ENCODE measurements at places on chromosomes 4 and X.

- no peak for DNase-seq
Measured at GRCh38 chr4:5940470-5941203, 47.8 kb upstream of the CRMP1 start.

DNA sequence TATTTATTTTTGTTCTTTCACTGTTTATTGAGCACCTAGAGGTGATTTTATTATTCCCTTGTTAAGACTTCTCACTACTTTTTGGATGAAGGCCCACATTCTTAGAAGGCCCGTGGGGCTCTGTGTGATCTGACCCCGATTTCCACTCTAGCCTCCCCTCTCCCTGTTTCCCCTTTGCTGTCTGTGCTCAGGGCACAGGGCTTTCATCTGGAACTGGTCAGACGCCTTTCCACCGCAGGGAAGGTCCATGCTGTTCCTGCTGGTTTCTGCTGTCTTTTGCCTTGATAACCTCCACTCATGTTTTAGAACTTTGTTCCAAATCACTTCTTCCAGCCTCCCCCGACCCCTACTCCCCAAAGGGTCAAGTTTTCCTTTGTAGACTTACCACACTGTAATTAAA lies 31.3 kb upstream of the ANAPC4 start:
- no peak for DNase-seq

DNA sequence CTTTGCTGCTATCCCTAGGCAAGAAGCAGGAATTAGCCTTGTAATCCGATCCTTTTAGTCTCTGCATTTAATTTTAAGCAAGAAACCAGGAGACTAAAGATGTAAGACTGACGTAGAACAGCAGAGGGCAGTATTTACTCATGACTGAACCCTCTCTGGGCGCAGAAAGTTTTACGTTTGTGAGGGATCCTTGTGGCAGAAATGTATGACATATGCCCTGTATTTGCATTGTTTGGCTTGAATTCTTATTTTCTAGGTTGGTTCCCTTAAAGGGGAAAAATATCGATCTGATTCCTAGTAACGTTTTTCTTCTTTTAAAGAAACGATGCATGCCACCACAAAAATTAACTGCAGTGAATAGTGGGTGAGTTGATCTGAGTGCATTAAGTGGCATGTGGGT lies 1.3 kb upstream of the FAT4 start:
- peak; percentile 79 for DNase-seq

DNA sequence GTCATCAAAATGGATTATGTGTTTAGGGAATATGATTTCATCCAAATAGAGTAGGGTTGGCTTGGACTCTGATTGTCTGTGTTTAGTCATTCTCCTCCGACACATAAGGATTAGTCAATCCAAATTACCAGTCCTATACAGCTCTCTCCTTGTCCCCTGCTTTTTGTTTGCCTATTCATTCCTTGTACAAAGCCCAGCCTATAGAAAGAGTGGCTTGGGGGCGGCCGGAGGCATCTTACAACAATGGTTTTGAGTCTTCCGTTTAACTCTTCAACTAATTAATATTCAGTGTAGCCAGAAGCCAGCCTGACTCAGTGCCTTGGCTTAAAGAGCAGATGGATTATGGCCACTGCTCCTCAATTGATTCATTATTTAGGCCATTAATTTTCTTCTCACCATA lies 796.6 kb upstream of the POU3F4 start:
- no peak for DNase-seq

DNA sequence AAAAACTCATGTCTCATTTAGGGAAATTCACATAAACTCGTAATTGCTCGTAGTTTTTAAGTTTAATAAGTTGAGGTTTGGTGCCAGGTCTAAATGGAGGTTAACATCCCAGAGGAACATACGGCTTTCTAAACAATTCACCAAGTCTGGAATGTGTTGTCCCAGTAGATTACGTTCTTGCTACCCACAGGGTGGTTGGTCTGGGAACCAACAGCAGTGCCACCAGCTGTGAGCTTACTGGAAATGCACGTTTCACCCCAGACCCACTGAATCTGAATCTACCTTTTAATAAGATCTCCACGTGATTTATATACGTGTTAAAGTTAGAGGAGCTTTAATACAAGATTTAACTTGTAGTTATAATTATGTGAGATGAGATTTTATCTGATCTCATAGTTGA lies 134.3 kb downstream of the BMPR1B start:
- DNase-seq: no peak

- peak; percentile 4 for DNase-seq
Measured at GRCh38 chr4:185424905-185425646, 688 bp downstream of the UFSP2 start.

- DNase-seq: no peak
Measured at GRCh38 chr4:153137677-153138630, 66.3 kb upstream of the TRIM2 start.

DNA sequence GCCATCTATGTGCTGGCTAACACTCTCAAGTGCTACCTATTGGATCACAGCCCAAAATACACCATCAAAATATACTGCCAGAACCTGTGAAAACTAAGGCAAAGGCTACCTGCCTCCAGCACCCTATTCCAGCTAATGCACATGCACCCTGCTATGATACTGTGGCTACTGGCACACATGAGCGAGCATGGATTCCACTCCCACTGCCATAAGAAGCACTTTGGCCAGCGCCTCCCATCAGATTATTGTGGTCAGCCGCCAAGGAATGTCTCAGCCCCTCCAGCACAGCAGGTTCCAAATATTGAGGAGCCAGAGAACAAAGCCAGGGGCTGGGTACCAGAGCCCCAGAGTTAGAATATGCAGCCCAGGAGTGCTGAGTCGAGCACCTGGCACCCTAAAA lies 32.5 kb upstream of the TMPRSS11F start:
- no peak for DNase-seq

- no peak for DNase-seq
Measured at GRCh38 chr4:151266497-151266896, 10.5 kb upstream of the PRSS48 start.

DNA sequence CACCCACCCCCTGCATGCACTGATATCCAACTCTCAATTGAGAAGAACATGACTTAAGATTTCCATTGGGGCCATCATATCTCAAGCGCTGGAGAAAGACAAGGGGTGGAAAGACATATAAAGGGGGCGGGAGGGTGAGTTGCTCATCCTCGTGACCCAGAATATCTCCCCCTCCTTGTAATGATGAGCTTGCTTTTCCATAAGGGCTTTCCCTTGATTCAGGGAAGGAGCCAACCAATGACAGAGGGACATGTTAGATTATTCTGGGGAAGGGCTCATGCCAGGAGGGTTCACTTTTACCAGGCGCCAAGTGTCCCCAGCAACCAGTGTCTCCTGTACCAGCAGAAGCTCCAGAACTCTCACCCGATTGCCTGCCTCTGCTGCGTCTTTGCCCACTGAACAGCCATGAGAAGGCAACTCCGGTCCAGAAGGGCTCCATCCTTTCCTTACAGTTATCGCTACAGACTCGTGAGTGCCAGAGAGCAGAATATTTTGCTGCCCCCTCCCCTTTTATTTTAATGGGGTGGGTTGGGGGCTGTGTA lies at the start of gene ATP1B4:
Gene ATP1B4 (plus strand): TSS at position 326 of the 542 bp plus-strand sequence. CDS start 80 bp downstream, at position 406.
- DNase-seq: no peak

- no peak for DNase-seq
Measured at GRCh38 chr4:52157641-52158316, 106.7 kb downstream of the SPATA18 start.

DNA sequence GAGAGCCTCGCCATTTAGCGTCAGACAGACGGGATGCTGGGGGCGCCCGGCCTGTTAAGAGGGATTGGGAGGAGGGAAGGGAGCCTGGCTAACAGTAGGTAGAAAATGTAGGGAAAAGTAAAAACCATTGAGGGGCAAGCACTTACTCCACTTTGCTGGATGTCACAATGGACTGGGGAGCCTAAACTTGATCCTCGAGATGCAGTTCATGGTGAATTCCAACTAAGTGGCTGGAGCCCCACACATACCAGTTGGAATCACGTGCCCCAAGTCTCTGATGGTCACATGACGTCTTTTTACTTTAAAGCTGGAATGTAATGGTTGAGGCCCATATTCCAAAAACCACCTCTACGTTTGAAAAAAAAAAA lies 1.5 kb downstream of the PLS3 start:
- DNase-seq: no peak

DNA sequence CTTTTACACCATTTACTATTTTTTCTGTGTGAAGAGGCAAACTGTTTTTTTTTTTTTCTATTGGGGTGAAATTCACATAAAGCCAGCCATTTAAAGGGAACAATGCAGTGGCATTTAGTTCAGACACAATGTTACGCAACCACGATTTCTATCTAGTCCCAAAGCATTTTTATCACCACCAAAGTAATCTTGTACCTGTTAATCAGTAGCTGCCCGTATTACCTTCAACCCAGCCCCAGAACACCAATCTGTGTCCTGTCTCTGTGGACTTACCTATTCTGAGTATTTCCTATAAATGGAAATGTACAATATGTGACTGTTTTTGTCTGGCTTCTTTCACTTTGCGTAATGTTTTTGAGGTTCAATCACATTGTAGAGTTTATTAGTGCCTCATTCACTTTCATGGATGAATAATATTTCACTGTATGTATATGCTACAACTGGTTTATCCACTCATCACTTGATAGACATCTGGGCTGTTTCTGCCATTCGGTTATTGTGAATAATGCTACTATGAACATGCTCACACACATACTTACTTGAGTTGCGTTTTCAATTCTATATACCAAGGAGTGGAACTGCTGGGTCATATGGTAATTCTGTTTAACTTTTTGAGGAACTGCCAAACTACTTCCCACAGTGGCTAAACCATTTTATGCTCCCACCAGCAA lies 116.2 kb downstream of the CDS1 start:
- no peak for DNase-seq

DNA sequence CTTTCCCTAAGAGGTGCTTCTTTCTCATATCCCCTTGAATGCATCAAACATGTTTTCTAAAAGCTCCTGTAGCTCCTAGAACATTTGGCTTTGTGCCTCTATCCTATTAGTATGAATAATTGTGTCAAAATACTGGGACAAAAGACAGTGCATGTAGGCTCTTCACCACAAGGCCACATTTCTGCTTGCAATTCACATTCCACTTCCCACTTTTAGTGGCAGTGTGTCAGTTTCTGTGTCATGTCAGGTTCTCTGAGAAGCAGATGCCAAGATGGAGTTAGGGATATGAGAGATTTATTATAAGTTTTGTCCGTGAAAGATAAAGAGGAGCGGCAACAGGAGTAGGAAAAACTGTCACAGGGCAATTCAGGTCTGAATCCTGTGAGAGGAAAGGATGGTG lies 61.3 kb upstream of the GPRIN3 start:
- no peak for DNase-seq

GRCh38 chrX:43557792-43558191 lies 98.3 kb upstream of the MAOA start:
- DNase-seq: peak; percentile 10

DNA sequence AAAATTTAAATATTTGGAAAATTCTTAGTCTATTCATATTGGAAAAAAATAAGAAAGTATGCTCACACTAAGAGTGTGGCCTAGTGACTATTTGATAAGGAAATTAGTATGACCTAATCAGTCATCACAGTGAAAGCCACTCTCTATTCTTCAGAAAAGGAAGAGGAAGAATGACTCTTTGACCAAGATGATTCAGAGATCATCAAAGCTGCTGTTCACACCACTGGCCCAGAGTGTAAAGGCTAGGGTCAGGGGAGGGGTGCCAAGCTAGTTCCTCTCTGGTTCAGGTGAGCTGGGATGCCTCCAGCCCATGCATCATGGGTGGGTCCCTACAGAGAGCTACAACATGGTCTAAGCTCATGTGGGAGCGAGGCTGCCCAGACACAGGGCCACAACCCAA lies 396.9 kb upstream of the NDST3 start:
- no peak for DNase-seq

DNA sequence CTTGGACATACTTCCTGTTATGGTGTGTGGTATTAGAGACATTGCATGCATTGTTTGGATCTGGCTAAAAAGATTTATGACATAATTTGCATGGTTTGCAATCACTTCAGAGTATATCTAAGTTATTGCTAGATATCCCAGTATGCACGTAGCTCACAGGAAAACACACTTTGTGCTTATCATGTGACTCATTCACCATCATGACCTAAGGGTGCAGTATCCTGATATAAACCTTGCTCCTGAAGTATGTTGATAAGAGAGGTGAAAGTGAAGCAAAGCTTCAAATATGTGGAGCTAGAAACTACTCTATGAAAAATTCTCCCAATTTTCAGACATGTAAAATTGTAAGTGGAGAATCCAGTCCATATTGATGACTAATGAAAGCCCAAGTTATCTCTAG lies 46.9 kb upstream of the GRXCR1 start:
- no peak for DNase-seq

DNA sequence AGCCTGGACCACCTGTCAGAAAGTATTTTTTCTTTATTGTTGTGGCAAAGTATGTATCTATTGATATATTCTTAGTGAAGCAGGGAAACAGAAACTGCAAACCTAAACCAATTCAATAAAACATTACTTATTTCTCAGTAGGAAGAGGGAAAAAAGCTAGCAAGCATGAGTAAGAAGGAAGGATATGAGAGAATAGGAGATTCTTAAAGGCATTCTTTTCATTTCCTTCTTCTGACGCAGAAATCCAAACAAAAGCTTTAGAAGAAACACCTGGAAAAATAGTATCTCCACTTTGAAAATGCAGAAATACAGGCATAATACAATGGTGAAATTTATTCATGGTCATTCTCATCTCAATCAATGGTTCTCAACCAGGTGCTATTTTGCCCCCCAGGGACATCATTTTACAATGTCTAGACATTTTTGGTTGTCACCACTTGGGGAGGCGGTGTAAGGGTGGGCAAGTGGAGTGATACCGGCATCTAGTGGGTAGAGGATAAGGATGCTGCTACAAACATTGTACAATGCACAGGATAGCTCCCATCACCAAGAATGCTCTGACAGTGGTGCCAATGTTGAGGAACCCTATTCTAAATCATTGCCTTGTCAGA lies 21.7 kb upstream of the ATXN3L start:
- no peak for DNase-seq

DNA sequence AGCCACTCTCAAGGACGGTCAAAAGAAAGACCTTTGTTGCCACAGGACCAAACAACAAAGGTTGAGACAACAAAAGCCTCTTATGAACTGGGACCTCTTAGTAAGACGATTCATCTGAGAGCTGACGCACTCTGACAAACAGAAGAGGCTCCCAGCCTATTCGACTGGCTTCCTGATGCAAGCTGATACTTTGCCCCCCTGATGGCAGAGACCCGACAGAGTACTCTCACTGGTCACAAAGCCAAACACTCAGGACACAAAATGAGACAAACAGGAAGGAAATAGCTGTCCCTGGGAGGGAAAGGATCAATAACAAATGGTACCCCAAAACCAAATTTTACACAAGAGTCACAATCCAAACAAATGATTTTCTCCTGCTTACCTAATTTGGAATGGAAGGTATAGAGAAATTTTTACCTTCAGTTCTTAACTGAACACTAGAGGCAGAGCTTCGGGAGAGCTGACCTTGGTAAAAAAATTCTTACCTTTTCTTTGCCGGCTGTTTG lies 75.2 kb upstream of the PLAC8 start:
- DNase-seq: no peak

DNA sequence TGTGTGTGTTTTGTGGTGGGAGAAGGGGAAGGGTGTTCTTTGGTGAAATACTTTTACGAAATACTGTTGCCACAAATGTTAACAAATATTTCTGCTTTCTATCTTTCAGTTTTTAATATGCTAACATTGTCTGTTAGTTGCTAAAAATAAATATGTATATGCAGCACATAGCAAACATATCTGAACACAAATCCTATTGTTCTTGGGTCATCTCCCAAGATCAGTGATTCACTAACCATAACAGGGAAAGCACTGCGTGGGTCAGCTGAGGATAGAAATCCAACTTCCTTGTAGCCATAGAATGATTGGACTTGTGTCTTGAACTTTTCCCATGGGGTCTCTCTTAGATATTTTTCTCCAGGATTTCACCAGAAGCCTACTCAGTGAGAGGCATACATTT lies 250.3 kb upstream of the FAM47A start:
- DNase-seq: no peak

Measured in AG09319 (cell line).